ENCODE measurements at places on chromosomes 1 and 21.

DNA sequence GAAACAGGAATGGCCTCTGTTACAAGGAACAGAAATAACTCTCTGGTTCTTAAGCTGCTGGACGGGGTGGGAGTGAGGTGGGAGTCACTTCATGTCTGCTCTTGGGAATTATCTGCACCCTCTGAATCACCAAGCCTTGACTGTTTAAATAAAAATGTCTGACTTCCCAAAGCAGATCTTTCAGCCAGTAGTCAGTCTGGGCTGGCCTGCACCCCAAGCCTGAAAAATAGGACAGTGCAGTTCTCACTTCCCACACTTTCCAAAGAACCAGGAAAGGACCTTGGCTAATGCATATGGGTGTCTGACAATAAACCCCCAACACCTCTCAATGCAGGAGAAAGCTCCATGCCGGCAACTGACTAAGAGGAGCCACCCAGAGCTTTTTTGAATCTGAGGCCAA, 796 bp downstream of the S100A7 start:
- DNase-seq = no peak

DNA sequence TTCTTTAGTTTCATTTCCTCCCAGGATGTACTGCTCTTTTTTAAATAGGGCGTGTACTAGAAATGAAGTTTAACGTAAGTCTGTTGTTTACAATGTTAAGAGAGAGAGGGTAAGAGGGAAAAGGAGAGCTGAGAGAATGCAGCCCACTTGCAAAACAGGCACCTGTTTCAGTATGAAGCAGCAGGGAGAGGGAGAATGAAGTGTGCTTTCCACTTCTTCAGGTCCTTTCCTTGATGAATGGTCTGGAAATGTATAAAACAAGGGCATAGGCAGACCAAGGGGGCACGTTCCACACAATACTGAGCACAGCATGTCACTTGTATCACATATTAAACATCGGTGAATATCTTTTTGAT, 2.0 kb downstream of the KCNA3 start:
- DNase-seq = no peak

DNA sequence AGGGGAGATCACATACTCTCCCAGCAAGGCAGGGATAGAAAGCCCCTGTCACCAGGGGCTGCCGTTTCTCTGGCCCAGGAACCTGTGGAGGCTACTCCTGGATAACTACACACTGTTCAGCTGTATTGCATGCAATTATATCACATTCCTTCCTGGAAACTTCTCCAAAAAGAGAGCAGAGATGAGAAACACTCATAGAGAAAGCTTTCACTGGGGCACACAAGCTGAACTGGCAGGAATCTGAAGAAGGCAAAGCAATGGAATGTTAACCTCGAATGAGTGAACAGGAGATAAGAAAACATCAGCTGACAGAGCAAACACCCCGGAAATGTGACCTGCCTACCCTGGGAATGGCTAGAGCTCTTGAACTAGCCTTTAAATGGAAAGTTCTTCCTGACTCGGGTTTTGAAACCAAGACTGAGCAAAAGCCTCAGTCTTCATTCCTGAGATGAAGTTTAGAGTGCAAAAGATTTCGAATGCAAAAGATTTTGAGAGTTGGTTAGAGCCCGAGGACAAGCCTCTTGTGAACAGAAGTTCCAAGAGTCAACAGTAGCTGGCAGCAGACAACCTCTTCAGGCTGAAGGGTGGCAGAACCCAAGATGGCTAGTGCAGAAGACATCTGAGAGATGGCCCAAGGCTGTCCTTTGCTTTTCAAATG, 32.3 kb downstream of the CCN1 start:
- no peak for DNase-seq

- DNase-seq = no peak
Measured at GRCh38 chr1:234973426-234974250, 155.0 kb downstream of the TOMM20 start.

GRCh38 chr1:234512451-234512861, 33.5 kb upstream of the TARBP1 start:
- no peak for DNase-seq

- DNase-seq = no peak
Measured at GRCh38 chr1:212634252-212634651, 25.7 kb downstream of the ATF3 start.

GRCh38 chr21:31297806-31298205, 46.3 kb downstream of the TIAM1 start:
- no peak for DNase-seq

- no peak for DNase-seq
Measured at GRCh38 chr1:27597516-27598294, 6.2 kb downstream of the AHDC1 start.

GRCh38 chr1:61539720-61540462, 185.1 kb downstream of the TM2D1 start:
- no peak for DNase-seq

All from activated naive CD8-positive, alpha-beta T cell treated with anti-CD3 and anti-CD28 coated beads, Interleukin-2, amount 50 U/mL, for 24 hours (primary cell).